OCI-LY7 (cell line): ENCODE measurements at places on chromosomes 11 and 22.
A peak's percentile ranks its signal among the peaks of the same experiment; 100 is the strongest.

- DNase-seq = peak; percentile 52
Measured at GRCh38 chr22:33922349-33922681, 2.0 kb upstream of the LARGE1 start.

GRCh38 chr22:39395936-39396796 is 3.4 kb upstream of the TAB1 start:
- DNase-seq = no peak

- DNase-seq = no peak
Measured at GRCh38 chr11:69620683-69621290, 20.2 kb upstream of the CCND1 start.

GRCh38 chr11:72758690-72759389 is 6.6 kb upstream of the ARAP1 start:
- no peak for DNase-seq

- no peak for DNase-seq
Measured at GRCh38 chr22:33880986-33881385, 39.3 kb downstream of the LARGE1 start.

DNA sequence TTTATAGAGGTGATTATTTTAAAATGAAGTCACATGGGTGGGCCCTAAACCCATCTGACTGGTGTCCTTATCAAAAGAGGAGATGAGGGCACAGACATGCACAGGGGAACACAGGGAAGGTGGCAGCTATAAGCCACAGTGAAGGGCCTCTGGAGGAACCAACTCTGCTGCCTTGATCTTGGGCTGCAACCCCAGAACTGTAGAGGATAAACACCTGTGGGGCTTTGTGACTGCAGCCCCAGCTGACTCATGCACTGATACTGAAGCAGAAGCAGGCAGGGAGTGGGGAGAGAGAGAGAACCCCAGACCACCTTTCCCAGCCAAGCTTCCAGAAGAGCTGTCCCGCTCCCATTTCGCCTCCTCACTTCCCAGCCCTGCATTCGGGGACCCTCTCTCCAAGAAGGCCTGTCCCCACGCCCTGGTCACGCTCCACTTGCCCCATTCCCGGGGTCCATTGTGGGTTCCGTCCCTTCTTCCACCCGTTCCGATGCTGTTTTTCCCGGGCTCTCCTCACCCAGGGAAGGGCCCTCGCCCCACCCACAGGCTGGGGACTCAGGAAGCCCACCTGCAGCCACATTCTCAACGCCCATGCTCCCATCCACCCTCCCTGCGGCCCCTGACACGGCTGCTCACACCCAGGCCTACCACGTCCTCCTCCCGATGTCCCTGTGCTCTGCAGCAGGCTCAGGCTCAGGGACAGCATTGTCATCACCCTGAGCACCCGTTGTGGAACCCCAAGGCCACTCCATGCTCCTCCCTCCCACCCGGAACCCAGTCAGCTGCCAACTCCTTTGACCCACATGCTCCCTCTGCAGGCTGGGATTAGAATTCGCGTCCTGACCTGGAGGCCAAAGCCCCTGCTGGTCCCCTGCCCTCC is 90.8 kb upstream of the SHANK2 start:
- DNase-seq = peak; percentile 62

GRCh38 chr11:47333886-47334443 is 18.5 kb downstream of the MYBPC3 start:
- no peak for DNase-seq

- no peak for DNase-seq
Measured at GRCh38 chr11:4030197-4030596, 64.4 kb upstream of the RRM1 start.
